ENCODE measurements at places on chromosomes 6 and 20.

GRCh38 chr6:142764311-142764710 is 180.7 kb downstream of the HIVEP2 start:
- no peak for DNase-seq

DNA sequence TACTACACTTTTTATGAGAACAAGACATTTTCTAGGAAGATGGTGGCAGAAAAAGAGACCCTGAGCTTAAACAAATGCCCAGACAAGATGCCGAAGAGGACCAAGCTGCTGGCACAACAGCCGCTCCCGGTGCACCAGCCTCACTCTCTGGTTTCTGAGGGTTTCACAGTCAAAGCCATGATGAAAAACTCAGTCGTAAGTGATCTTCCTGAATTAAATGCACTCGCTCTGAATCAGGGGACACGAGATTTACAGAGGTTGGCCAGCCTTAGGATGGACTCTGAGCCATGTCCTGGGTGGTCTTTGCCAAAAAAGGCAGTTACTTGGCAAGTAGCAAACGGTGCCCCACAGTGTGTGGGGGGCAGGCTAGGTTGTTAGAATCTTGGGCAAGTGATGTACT is 423 bp downstream of the PACRG start:
- no peak for DNase-seq

DNA sequence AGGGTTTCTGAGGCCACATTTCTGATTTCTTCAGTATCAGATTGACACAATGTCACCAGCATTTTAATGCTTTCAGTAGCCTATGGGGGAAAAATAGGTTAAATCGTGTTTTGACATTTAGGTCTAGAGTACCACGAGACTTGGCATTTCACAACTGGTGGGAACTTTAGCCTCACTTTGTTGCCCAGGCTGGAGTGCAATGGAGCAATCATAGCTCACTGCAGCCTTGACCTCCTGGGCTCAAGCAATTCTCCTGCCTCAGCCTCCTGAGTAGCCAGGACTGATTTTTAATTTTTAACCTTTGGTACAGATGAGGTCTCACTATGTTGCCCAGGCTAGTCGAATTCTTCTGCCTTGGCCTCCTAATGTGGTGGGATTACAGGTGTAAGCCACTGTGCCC is 11.0 kb upstream of the ARMH2 start:
- DNase-seq, result no peak

- no peak for DNase-seq
These were observed 29.7 kb upstream of the AFDN start for GRCh38 chr6:167797011-167797471.

DNA sequence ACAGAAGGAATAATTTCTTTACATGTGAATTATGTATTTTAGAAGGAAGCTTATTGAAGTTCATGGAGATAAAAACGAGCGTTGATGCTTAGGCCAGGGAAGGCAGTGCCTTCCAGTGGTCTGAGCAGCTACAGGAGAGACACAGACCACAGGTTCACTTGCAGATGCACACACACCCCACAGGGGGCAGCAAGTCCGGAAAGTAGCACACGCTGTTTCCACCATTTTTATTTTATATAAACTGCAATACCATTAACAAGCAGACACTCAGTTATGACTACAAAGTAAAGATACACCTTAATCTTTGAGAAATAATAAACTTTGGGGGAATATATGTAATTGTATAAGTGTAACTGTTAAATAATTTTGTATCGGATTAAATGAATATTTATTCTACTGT is 13.5 kb upstream of the DACT2 start:
- DNase-seq, result no peak

GRCh38 chr20:51966296-51966971 is 164.1 kb upstream of the SALL4 start:
- DNase-seq, result peak; percentile 49

DNA sequence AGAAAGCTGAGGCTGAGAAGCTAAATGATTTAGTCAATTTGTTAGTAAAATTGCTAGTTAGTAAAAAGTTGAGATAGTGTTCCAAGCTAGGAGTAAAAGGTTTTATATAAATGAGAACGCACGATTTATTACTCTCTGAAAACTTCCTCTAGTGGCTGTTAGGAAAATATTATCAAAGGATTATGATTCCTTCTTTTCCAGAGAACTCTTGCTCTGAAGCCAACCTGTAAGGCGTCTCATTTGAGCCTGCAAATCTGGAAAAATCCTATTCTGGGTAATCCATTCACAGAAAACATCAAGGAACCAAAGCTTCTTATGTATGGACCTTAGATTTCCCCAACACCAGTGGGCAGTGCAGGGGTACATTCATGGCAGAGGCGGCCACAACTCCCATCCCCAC is 252.7 kb downstream of the SOD2 start:
- no peak for DNase-seq

- no peak for DNase-seq
These were observed 663.3 kb downstream of the RFPL4B start for GRCh38 chr6:113010196-113010989.

DNA sequence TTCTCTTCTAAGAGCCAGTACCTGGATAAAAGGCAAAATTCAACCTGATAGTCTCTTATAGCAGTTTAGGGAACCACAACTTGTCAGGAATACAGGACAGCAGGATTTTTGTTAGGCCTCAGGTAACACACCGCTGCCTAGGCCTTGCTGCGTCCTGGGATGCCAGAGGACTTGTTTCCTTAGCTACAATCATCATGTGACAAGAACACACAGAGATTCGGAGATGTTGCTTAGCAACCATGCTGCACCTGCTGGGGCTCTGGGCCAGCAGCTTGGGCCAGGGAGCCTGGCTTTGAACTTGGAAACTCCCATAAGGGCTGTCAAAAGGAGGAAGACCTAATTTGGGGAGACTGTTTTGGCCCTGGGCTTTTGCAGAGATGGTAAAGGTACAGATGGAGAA is 36.1 kb upstream of the CHD6 start:
- no peak for DNase-seq

- DNase-seq, result peak; percentile 70
These were observed 74.5 kb downstream of the DCDC2 start for GRCh38 chr6:24283043-24283985.

DNA sequence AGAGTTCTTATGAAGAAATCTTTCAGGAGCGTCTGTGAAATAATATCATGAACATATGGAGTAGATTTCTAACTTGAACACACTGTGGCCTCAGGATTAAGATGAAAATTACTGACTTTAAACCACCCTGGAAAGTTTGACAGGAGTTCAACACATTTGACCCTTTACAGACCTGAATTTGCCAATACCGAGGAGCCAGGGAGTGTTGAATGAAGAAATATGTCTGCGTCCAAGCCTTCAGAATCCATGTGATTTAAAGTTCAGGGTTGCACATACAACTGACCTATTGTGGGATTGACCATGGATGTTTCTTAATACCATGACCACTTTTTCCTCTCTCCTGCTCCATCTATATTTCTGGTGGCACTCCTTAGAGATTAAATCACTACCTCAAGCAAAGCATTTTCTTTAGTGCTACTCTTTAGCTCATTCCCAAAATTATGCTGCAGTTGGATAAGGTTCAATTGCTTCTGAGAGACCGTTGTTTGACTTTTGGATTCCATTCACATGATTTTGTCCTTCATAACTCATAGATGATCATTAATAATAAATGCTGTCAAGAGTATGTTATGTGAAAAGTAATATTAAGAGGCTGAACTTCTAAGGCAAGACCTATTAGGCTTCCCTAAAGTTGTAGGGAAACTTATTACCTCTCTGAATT is 57.4 kb downstream of the PRL start:
- DNase-seq, result no peak

GRCh38 chr6:4067673-4068072 is 11.3 kb downstream of the FAM217A start:
- no peak for DNase-seq

- no peak for DNase-seq
These were observed 41.0 kb downstream of the GFOD1 start for GRCh38 chr6:13446381-13446780.

DNA sequence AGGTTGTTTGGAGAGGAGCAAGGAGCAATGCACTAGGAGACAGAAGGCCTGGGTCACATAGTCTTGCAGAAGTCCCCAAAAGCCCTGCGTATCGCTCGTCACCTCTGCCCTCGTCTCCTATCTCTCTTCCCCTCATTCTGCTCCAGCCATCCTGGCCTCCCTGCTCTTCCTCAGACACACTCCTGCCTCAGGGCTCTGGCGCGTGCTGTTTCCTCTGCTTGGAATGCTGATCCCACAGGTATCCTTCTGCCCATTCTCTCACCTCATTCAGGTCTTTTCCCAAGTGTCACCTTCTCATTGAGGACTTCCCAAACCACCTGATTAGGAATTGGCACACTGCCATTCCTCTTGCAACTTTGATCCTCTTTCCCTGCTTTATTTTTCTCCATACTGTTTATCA is 9.0 kb upstream of the SLC2A10 start:
- DNase-seq, result peak; percentile 5

DNA sequence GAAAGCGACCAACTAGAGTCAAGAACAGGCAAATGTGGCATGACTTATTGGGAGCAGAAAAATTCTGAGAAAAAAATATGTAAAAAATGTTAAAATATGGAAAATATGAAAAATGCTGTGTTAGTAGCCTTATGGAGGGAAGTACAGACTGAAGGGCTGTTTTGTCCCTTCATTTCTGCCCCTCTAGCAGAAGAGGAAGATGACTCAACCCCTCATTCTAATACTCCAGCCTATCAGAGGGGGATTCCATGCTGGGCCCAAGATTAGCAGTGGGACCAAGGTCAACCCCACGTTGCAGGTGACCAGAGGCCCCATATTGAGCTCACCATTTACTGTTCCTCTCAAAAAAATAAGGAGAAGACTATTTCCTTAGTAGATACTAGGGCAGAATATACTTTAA is 8.4 kb downstream of the MUC21 start:
- no peak for DNase-seq

- DNase-seq, result no peak
These were observed 164.4 kb downstream of the CDKAL1 start for GRCh38 chr6:20698675-20699074.

DNA sequence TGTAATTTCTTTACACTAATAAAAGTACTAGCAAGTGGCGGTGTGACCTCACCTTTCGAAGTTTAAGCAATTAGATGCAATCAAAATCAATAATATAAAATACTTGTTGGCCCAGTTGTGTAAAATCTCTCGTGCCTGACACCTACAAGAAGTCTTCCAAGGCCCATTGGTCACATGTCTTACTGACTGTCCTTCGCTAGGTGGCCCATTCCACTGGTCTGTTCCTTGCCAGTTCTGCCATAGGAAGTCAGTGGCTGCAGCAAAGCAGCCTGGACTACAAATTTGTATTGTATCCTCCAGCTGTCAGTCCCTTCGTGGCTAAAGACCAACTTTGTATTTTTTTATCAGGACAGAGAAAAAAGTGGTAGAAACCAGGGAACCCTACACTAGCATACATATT is 61.8 kb downstream of the CYB5R4 start:
- DNase-seq, result no peak

DNA sequence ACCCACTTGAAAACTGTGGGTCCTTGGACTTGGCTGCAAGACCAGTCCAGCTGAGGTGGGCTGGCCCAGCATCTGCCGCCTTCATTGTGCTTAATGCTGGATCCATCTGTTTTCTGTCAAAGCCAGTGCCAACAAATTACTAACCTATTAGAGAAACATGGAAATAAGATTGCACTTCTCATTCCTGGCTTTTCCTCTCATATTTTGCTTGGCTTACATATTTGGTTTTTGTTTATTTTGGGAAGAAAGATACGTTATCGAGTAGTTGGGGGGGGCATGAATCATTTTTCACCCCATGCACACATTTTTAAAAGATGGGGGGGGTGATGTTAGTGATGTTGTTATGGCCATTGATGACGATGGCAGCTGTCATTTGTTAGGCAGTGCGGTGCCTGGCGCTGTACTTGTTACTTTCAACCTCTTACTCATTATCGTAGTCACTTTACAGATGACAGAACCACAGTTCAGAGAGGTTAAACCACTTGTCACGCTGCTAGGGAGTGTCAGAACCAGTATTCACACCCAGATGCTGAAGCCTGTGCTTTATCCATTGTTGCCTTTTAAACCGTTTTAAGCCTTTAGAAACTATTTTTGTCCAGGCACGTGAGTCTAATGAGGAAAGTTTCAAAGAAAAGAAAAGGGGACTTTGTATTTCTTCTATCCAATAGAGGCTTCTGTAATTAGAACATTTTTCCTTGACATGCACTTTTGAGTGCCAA is 180.0 kb downstream of the TMEM242 start:
- no peak for DNase-seq

DNA sequence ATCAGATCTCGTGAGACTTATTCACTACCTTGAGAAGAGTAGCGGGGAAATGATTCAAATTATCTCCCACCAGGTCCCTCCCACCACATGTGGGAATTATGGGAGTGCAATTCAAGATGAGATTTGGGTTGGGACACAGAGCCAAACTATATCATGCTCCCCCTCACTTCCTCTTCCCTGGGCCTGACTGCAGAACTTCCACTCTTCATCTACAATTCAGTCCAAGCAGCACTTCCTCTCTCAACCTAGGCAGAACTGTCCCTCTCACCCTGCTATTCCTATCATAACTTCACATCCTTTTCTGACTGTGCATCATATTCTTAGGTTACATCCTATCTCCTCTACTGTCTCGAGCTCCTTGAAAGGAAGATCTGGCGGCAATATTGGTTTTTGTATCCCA is 184.0 kb upstream of the HDDC2 start:
- no peak for DNase-seq

GRCh38 chr6:104349191-104349590 is 510.5 kb downstream of the HACE1 start:
- no peak for DNase-seq

All from right forelimb (tissue), 1 donor.